ENCODE measurements at places on chromosomes 13 and 19.

DNA sequence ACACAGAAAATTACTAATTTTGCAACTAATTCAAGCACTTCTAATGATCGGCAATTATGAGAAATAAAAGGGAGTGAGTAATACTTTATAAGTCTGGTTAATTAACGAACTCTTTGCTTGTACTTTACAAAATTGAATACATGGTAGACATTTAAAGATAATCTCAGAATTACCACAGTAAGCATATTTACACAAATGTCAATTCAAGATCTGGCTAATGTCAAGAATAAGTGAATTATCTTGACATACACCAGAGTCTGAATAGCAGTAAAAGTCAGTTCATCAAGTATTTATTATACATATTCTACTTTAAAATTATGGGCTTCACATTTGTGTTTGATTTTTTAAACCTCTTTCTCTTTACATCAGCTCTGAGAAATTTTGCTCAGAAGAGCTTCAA is 643.4 kb downstream of the OLFM4 start:
- DNase-seq, result no peak

- DNase-seq, result no peak
These were observed 96.8 kb upstream of the DOCK9 start for GRCh38 chr13:99074693-99075092.

- DNase-seq, result no peak
These were observed 229.4 kb downstream of the ITGBL1 start for GRCh38 chr13:101681834-101682233.

DNA sequence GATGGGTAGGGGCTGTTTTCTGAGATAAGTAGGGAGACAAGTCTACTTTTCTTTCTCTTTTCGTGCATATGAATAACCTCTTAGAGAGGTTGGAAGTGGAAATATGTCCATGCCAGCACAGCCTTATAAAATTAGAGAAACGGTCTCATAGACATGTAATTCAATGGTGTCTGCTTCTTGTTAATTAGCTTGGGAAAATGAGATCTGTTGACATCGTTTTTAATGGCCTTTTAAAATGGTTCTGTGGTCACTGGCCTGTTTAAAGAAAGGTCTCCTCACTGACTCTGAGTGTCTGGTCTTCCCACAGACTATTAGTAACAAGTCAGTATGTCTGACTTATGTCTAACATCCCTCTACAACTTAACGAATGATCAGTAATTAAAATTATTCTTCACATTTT is 487.1 kb downstream of the SLITRK6 start:
- DNase-seq, result no peak

- no peak for DNase-seq
These were observed 11.6 kb downstream of the ZNF57 start for GRCh38 chr19:2912306-2912705.

- no peak for DNase-seq
These were observed 25.2 kb downstream of the ACTL9 start for GRCh38 chr19:8673276-8673891.

DNA sequence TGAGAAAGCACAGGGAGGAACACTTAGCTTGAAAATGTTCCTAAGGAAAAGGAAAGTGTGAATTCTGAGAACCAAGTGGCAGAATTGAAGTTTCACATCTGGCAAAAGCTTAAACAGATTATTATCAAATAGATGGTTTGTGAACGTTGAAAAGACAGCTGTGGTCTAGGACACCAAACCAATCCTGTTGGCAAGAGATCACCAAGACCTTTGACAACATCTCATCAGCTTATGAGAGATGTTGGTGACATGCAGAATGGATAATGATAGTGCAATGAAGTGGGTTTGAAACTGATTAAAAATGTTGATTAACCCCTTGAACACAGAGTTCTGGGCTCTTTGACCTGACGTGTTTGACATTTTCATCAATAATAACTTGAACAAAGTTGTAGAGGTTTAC is 74.6 kb upstream of the GPR183 start:
- no peak for DNase-seq

- no peak for DNase-seq
These were observed 6.3 kb downstream of the GPR180 start for GRCh38 chr13:94607939-94608338.

DNA sequence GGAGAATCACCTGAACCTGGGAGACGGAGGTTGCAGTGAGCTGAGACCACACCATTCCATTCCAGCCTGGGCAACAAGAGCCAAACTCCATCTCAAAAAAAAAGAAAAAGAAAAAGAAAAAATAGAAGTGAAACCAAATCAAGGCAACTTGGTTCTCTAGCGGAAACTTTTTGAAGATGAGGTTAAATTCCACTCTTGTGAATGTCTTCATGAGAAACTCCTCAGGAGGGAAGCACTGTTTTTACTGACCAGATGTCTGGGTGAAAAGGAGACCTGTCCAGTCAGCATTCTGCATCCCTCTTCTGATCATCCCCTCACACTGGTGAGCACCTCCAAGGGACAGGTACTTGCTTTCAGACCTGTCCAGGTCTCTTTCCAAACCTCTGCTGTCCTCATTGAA is 15.8 kb downstream of the BRD4 start:
- DNase-seq, result no peak

DNA sequence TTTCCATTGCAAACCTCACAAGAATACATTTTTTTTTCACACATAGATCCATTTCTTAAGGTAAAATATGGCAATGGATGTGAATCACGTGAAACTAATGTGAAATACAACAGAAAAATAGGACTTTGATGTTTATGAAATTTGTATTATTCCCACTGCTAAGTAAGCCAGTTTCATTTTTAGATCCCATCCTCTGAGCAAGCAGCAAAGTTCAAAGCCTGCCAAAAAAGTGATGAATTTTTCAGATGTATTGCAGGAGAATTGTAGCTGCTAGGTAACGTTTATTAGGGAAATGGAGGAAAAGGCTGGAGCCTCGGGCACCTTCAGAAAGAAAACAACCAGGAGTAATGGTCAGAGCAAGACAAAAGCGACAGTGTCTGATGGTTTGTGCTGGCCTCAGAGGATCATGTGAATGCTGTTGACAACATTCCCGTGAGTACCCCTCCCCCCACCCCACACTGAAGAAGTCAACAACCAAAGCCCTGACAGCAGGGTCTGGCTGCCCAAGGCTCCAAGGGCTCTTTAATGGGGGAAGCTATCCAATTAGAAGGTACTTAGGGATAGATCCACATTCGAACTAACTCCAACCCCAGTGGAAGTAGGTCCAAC is 95.5 kb downstream of the OXGR1 start:
- no peak for DNase-seq

DNA sequence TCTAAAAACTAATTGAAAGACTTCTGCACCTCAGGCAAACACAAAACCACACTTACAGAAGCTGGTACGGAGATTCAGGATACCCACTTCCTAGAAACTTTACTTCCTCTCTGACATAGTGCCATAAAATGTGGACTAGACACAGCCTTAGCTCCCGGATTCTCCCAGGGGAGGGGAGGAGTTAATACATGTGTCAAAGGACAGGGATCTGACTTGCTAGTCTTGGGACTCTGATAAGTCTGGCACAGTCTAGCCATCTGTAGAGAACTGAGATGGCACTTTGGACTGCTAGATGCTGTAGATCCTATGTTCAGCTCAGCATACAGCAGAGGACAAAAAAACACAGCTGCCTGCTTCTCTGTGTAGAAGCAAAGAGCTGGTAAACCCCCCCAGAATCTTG is 769.8 kb upstream of the MIR17HG start:
- DNase-seq, result no peak

DNA sequence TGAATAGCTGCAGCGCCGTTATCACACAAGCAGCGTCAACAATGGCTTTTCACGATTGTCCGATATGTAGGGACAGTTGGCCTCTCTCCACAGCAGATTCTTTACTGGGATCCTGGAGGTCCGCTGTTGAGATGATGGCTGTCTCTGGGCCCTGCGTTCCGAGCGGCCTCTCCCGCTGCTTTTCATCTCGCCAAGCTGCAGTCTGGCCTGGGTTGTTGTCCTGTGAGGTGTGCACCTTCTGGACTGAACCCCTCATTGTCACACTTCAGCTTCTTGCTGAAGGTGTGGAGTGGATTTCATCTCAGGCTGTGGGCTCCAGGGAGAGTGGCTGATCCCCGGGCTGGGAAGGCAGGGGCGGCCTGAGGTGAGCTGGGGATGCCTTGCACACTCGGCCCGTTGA is 9.6 kb downstream of the UPF1 start:
- no peak for DNase-seq

- DNase-seq, result no peak
These were observed 511.8 kb downstream of the KLF12 start for GRCh38 chr13:73622381-73622780.

DNA sequence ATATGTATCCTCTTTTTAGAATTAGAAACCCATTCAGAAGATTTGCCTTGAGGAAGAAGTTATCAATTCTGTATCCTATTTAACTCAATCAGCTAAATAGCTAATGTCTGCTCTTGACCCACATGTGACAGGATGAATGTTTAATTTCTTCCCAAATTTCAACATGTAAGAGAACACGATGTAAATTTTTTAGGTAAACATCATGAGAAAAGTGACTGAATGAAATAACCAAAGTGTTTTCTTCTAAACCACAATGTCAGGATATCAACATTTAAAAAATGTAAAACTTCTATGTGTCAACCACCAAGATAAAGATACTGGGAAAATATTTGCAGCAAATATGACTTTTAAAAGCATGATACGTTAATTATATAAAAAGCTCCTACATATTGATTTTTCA is 302.4 kb downstream of the DCT start:
- no peak for DNase-seq

- no peak for DNase-seq
These were observed 5.1 kb downstream of the CHMP2A start for GRCh38 chr19:58549664-58550361.

- no peak for DNase-seq
These were observed 22.8 kb downstream of the ZNF574 start for GRCh38 chr19:42098781-42099180.

DNA sequence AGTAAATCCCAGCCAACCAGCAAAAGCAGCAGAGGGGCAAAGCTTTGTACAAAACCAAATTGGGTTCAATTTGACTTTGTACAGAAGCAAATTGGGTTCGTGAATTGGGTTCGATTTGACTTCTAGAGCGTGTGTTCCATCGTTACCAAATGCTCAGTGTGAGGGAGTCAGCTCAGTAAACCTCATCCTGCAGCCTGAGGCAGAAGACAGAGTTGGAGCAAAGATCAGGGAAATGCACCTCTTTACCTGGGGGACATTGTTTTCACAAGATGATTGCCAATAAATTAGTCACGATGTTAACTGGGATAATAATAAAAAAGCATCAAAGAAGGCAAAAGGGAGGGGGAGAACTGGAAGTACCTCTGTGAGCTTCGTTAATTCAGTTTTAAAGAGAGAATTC is 1.5 kb downstream of the RAB20 start:
- DNase-seq, result no peak

DNA sequence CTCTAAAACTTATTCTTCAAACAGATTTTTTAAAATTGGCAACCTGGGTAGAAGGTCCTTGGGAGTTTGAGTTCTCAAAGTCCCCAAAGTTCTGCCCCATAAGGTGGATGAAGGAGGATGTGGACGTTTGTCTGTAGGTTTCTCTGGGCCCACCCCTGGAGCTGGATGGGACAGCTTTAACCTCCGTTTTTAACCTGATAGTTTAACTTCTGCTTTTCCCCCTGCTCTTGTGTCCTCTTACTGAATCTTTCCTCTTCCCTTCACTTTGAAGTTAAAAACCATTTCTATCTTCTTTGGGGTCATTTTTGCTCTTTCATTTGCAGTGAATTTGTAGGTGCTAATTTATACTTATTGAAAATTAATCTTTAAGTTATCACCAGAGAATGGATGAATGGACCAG is 79.1 kb downstream of the ESD start:
- DNase-seq, result no peak

DNA sequence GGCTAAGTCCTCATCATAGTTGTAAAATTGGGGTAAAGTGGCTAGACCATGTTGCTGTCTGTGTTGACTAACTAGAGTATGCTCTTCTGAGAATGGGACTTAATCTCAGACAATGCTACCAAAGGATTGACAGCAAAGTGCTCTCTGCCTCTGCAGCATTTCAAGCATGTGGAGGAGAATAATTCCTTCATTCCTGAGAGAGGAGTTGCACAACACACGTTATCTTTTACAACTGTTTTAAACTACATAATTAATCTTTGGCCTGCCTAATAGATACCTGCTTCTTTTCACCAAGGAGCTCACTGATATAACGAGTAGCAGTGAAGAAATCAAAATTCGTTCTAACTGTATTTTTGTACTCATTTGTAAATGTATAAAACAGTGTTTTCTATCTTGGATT is 2172.2 kb downstream of the PCDH9 start:
- no peak for DNase-seq

GRCh38 chr19:38209671-38210457 is 14.2 kb downstream of the DPF1 start:
- DNase-seq, result no peak

DNA sequence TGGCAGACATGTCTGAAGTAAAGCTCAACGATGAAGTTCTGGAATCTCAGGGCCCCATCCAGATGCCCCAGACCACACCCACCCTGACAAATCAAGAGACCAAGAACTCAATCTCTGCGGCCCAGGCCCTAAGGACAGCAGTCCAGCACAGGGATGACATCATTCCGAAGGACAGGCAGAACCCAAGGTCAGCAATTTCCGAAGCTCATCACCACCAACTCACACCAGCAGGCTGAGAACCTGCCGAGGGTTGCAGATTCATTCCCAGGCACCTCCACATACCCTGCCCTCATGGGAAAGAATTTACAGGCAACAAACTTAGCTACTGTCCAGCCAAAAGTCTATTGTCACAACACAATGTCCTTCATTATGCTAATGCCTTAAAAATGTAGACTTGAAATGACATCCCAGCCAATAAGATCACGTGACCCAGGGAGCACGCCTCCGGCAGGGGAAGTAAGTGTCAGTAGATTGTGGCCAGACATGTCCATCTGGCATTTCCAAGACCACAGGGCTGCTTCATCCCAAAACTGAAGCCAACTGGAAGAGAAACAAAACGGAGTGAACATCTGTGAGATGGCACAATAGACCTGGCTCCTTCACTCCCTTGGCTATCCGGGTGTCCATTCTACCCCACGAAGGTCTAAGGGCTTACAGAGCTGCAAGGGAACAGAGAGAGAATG is 98.8 kb downstream of the CRYL1 start:
- DNase-seq, result no peak

- DNase-seq, result no peak
These were observed 17.0 kb upstream of the TMEM255B start for GRCh38 chr13:113742000-113742441.

DNA sequence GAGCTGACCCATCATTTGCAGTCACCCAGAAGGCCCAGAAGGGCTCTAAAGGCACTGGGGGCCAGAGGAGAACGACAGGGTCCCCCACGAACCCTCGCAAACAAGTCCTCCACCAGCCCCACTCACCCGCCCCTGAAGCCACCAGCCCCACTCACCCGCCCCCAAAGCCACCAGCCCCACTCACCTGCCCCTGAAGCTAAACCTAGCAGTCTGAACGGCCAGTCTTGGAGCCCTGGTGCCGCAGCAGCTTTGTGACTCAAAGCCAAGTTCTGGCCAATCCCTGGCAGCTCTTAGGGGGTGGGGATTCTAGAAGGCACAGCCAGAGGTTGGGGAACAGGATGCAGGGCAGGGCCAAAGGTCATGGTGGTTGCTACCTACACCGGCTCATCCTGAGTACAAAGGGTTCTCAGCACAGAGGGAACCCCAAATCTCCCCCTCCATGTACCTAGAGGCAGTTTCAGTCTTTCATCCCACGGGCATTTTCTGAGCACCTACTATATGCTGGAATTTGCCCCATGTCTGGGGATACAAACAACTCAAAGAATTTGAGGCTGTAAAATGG is at the start of gene IQCN:
Gene IQCN, minus strand, starts transcription at position 234 of the 562 bp plus-strand sequence. CDS start 4,974 bp downstream, outside the sequence.
- DNase-seq, result no peak

- DNase-seq, result no peak
These were observed 10.3 kb downstream of the TMTC4 start for GRCh38 chr13:100664171-100664900.

Data from non-pigmented ciliary epithelial cell (primary cell).